ENCODE measurements at places on chromosomes 5 and 9.

DNA sequence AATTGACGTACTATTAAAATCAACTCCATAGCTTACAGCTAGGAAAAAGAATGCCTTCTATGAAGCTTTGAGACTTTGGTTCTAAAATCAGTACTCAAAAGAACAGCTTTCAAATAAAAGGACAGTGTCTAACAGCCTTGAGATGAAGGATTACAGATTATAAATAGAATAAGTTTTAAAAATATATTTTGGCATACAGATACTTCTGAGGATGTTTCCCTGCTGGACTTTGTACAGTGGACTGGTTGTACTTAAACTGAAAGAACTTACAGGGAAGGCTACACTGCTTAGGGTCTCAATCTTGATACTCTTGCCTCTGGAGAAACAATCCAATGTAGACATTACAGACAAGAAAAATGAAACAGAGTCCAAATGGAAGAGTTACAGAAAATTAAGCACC, 452.7 kb downstream of the CETN3 start:
- no peaks in the 10 kb centered on the region for H3K4me1 ChIP-seq
- DNase-seq: no peak
- H3K4me3 ChIP-seq: no peak overlapping the region
- H3K27me3 ChIP-seq: no peaks in the 10 kb centered on the region

GRCh38 chr5:52876456-52876855, 88.7 kb downstream of the ITGA1 start:
- no peak overlapping the region for H3K27ac ChIP-seq
- H3K36me3 ChIP-seq: no peaks in the 10 kb centered on the region
- no peak for DNase-seq
- no peaks in the 10 kb centered on the region for H3K27me3 ChIP-seq
- H3K4me3 ChIP-seq: no peak overlapping the region

- peak overlapping the region; percentile 98 for H3K27ac ChIP-seq
- peaks cover 58% of the 10 kb centered on the region for H3K4me1 ChIP-seq
- H3K4me3 ChIP-seq: 0 out of 2 replicates have a peak overlapping the region, but pooled peaks have one; percentile 7
- H3K27me3 ChIP-seq: no peaks in the 10 kb centered on the region
These were observed 4.7 kb upstream of the TGFBI start for GRCh38 chr5:136023958-136024541.

DNA sequence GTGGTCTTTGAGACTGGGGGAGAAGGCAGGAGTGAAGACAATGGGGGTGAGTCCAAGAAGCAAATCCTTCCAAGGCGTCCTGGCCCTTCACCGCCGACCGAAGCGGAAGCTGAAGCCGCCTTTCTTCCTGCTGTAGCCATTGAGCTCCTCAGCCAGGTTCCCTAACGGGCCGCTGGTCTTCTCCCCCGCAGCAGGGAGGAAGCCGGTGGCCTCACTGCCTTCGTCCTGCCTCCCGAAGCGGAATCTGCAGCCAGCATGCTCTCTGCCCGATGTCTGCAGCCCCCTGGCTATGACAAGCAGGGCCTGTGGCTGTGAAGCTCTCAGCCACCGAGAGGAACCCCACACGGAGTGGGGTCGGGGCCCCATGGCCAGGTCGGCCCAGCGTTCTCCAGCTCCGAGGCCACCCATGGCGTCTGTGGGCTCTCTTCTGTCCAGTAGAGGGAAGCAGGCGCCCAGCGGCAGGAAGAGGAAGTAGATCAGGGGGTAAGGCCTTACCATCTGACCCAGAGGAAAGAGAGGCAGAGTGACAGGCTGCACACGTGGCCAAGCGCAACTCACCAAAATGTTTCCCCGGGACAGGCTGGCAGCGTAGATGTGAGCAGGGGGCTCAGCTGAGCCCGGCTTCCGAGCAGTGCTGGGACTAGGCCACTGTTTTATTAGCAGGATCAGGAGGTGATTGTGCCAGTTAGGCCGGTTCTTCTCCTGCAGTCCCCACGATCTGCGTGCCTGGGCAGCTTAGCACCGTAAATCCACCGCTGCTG, 3.1 kb downstream of the QRFP start:
- H3K27ac ChIP-seq: no peak overlapping the region
- H3K4me3 ChIP-seq: no peak overlapping the region
- H3K4me1 ChIP-seq: no peaks in the 10 kb centered on the region
- H3K27me3 ChIP-seq: no peaks in the 10 kb centered on the region
- no peak for DNase-seq
- H3K36me3 ChIP-seq: peaks cover 27% of the 10 kb centered on the region

DNA sequence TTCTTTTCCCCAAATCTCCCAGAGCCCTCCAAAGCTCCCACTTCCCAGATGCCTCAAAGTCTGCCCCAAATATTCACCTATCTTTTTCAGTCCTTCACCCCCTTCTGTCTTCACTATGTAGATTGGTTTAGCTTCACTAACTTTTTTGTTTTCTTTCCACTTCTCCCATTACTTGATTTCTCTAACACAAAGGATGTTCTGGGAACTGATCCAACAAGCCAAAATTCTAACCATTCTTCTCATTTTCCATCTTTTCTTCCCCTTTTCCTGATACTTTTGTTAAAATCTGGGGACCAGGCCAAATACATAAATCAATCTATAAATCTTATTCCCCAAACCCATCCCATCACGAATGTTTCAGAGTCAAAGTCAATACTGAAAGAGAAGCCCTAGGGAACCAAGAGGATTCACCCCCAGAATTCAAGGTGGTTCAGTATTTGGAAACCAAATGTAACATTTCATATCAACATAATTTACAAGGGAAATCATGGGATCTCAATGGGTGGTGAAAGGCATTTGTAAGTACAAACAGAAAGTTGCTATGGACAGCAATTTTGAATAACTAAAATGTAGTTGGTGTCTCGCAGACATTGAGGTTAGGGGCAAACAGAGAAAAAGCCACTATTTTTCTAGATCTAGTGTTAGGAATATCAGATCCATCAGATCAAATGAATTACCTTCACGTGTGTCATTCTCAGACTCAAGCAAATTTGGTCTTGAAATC, 35.3 kb downstream of the APTX start:
- no peak overlapping the region for H3K4me3 ChIP-seq
- H3K27ac ChIP-seq: no peak overlapping the region
- H3K36me3 ChIP-seq: no peaks in the 10 kb centered on the region
- no peaks in the 10 kb centered on the region for H3K27me3 ChIP-seq
- DNase-seq: no peak
- peaks cover 26% of the 10 kb centered on the region for H3K4me1 ChIP-seq

DNA sequence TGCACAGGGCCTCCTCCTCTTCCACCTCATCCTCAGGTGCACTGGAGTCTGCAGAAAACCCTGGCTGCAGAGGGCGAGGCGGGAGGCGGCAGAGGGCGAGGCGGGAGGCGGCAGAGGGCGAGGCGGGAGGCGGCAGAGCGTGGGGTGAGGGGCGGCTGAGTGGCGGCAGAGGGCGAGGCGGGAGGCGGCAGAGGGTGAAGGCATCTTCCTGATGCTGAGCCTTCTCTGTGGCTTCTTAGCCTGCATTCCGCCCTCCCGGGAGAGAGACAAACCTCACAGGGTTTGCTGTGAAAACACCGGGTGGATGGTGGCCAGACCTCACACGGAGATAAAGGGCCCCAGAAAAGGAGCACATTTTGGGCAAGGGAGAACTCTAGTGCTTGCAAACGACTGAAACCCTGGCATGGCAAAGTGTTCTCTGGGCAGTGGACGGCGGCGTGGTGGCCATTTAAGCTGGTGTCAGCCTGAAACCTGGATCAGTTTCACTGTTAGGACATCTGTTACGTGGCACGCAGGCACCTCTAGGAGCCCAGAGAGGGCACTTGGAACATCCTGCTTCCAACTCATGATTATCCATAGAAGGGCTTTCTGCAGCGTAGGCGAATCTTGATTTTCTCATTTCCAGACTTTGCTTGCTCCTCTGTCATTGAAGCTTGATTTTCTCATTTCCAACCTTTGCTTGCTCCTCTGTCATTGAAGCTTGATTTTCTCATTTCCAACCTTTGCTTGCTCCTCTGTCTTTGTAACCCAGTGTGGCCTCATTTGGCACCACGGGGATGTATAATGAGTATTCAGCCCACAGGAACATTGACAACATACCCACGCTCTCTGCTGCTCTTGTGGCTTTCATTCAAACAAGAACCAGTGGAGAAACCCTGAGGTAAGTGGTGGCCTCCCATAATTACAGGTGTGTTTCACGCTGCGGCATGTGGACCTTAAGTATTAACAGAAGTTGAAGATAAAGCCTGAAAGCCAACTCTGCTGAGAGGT, 16.3 kb upstream of the PLEKHG4B start:
- no peaks in the 10 kb centered on the region for H3K4me1 ChIP-seq
- H3K27me3 ChIP-seq: peaks cover 35% of the 10 kb centered on the region
- H3K4me3 ChIP-seq: no peak overlapping the region
- no peaks in the 10 kb centered on the region for H3K36me3 ChIP-seq

DNA sequence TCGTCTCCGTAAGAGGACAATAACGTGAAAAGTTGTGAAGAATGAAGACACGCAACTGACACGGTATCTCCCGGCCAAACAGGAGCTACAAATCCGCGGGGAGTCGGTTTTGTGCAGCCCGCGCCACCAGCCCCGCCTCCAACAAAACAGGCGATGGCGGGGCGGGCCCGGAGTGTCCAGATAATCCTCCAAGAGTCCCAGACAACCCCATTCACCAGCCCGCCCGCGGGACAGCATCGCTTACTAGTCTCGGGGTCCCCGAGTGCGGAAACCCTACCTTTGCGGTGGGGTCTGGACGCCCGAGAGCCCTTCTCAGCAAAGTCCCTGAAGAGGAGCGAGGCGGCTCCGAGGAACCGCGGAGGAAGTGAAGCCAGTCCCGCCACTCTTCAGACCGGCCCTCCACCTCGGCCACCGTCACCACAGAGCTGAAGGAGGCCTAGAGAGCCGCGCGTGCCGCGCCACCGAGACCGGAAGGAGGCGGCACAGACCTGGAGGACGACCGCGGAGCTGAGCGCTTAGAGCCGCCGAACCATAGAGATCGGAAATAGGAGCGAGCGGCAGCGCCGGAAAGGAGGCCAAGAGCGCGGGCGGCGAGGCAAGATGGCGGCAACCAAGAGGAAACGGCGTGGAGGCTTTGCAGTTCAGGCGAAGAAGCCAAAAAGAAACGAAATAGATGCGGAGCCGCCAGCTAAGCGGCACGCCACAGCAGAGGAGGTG, at the start of the genes BRIX1 and RAD1:
BRIX1 (plus strand) TSS at position 573 of the 717 bp plus-strand sequence; CDS start at position 601, 28 bp downstream.
RAD1 (minus strand) TSS at position 366 of the 717 bp plus-strand sequence. CDS start 612 bp downstream, outside the sequence.
- H3K4me1 ChIP-seq: peaks cover 39% of the 10 kb centered on the region
- H3K27me3 ChIP-seq: no peaks in the 10 kb centered on the region
- DNase-seq: peak; percentile 99
- H3K27ac ChIP-seq: peak within 1 kb of the TSS; percentile 63

GRCh38 chr9:75148561-75148960, 60.2 kb downstream of the OSTF1 start:
- peak overlapping the region; percentile 65 for H3K27ac ChIP-seq
- H3K4me1 ChIP-seq: peaks cover 40% of the 10 kb centered on the region
- H3K4me3 ChIP-seq: 0 out of 2 replicates have a peak overlapping the region, but pooled peaks have one; percentile 22
- no peaks in the 10 kb centered on the region for H3K36me3 ChIP-seq
- peak; percentile 90 for DNase-seq

GRCh38 chr5:145389047-145389446, 446.1 kb downstream of the PRELID2 start:
- no peak for DNase-seq
- no peaks in the 10 kb centered on the region for H3K4me1 ChIP-seq
- H3K27me3 ChIP-seq: no peaks in the 10 kb centered on the region
- no peaks in the 10 kb centered on the region for H3K36me3 ChIP-seq

DNA sequence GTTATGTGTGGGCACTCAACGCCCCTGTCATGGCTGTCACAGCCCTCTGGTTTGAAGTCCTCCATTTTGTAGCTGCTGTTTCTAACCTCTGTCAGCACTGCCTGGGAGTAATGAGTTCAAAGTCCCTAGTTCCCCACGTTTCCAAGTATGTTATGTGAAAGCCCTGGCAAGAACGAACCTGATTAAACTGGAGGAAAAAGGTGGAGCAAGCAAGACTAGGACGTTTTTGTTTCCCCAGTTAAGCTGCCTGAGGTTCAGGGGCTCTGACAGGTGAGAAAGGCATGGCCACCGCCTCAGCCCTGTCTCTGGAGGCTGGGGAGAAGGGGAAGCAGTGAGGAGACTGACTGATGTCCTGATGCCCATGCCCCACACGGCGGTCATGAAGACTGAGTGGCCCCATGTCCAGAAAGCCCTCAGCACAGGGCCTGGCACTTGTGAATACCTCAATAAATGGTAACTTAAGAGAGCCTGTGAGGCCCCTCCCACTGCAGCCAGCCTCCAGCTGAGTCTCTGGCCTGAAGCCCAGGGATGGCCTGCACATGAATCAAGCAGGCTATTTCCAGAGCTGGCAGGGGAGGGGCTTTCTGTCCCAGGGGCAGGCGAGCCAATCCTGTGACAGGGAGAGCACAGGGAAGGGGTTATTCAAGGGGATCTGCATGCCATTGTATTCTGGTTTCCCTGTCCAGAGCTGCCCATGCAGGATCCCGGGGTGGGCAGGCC, 61.8 kb downstream of the PFDN1 start:
- DNase-seq: peak; percentile 95
- H3K27me3 ChIP-seq: no peaks in the 10 kb centered on the region
- H3K36me3 ChIP-seq: no peaks in the 10 kb centered on the region
- peak overlapping the region; percentile 11 for H3K27ac ChIP-seq

GRCh38 chr5:84163671-84164070, 221.0 kb downstream of the EDIL3 start:
- H3K27ac ChIP-seq: no peak overlapping the region
- no peaks in the 10 kb centered on the region for H3K4me1 ChIP-seq
- no peak overlapping the region for H3K4me3 ChIP-seq
- DNase-seq: no peak
- H3K27me3 ChIP-seq: no peaks in the 10 kb centered on the region

- H3K4me3 ChIP-seq: no peak overlapping the region
- no peak for DNase-seq
- H3K27ac ChIP-seq: no peak overlapping the region
- H3K27me3 ChIP-seq: no peaks in the 10 kb centered on the region
These were observed 317.5 kb downstream of the PIK3R1 start for GRCh38 chr5:68533051-68533450.

GRCh38 chr9:129557192-129558036, 63.5 kb downstream of the C9orf50 start:
- no peaks in the 10 kb centered on the region for H3K27me3 ChIP-seq
- H3K27ac ChIP-seq: no peak overlapping the region
- no peak for DNase-seq
- H3K4me3 ChIP-seq: no peak overlapping the region

DNA sequence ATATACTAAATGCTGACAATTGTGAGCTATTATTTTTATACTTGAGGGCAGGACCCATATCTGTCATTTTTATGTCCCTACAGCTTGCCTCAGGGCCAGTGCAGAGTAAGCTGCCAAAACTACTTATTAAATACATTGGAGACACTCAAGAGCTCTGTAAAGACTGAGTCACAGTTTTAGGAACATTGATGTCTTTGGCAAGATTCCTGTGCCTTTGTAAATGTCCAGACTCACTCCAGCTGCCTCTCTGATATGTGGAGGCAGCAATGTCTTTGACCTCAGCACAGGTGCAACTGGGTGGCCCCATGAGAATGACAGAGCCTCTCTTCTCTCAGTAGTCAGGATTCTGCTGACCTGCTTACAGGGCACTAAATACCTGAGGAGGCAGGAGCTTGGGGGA, 363.2 kb downstream of the OSTF1 start:
- no peak overlapping the region for H3K4me3 ChIP-seq
- H3K27me3 ChIP-seq: no peaks in the 10 kb centered on the region
- no peaks in the 10 kb centered on the region for H3K4me1 ChIP-seq
- H3K27ac ChIP-seq: no peak overlapping the region
- DNase-seq: peak; percentile 4
